Right cardiac atrium (tissue), 5 donors: ENCODE measurements at places on chromosomes 12 and 14. TPM values are rescaled to one million over a fixed set of nuclear protein-coding genes. Genes with fewer than 3 reads are reported as not detected.

PDE6H gene
- not detected for polyA plus RNA-seq

DNA sequence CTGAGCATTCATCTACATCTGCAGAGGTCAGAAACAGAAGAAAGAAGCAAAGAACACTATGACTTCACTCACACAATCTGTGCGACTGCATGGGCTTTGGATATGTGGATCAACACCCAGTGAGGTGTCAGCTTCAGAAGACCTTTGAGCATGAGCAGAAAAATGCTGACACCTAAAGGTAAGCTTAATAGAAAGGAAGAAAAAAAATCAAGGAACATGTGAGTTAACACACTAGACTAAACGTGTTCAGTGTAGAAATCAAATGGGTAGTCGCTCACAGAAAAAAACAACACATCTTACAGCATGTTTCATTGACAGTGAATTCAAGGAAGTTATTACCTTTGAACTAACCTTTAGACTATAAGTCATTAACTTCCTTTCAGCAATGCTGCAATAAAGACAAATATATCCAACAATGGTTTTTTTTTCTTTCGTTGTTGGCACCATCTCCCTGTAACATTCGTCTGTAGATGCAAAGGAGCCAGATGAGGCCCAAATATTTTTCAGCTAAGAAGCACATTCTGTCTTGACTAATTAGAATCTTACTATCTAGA is 30.9 kb downstream of the RTRAF start:
- DNase-seq: no peak

SLC17A8 gene
- polyA plus RNA-seq: 0.02 TPM

DNA sequence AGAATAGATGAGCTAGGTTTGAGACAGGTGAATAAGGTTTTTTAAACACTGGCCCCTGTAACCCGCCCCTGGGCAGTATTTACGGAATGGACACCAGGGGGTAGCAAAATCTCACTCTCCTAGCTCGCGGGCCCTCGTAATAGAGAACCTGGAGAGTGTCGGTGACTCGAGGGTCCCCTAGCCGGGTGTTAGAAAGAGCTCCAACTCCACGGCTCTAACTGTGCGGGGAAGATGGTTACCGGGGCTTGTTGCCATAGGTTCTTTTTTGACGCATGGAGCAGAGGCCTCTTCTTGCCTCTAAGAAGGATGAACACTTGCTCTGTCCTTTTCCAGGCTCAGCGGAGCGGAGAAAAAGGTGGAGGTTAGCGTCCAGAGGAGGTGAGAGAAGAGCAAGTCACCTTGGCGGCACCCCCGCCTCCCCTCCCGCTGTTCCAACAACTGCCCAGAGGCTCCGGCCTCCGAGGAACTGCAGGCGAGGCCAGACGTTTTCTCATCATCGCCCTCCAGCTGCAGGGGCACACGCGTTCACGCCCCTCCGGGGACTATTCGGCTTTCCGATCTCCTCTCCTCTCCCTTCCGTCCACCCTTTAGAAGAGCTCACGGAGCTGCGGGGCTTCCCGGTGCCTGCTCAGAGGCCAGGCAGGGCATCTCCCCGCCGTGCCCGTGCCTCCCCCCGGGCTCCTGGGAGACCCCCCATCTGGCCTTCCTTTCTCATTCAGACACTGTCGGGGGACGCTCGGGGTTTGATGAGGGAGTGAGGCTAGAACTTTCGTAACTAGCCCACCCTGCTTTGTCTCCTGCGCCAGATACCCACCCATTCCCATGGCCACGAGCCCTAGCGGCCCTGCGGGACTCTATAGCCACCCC is 1.4 kb upstream of the ARHGEF40 start:
- peak; percentile 76 for DNase-seq

DNA sequence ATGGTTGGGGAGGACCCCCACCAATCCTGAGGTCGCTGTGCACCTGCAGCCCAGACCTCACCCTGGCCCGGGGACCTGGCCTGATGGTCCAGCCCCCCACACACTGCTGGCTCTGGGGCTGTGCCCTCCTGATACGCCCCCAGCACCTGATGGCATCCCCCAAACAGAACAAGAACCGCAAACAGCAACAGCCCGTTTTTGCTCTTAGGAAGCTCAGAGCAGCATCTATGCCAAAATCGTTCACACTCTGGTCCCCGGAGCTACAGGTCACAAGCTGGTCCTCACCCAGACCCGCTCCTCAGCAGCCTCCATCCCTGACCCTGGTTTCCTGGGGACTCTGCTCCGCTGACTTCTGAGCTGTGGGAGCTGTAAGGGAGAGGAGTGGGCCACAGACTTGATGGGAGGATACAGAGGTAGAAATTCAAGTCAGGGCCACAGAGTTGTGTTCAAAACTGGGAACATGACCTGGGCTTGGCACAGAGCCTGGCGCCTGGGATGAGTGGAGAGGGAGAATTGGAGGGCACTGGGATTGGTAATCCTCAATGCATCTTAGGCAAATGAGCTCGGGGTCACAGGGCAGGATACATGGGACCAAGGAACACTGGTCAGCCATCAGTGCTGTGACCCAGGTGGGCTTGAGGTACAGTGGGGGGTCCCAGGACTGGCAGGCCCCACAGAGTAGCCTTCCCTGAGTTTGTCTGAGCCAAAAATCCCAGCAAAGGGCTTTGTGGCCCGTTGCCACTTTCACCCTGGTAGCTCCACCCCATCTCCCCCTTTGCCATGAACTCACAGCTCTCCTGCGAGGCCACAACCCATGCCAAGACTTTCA is 170.9 kb upstream of the RTL1 start:
- DNase-seq: no peak

DNA sequence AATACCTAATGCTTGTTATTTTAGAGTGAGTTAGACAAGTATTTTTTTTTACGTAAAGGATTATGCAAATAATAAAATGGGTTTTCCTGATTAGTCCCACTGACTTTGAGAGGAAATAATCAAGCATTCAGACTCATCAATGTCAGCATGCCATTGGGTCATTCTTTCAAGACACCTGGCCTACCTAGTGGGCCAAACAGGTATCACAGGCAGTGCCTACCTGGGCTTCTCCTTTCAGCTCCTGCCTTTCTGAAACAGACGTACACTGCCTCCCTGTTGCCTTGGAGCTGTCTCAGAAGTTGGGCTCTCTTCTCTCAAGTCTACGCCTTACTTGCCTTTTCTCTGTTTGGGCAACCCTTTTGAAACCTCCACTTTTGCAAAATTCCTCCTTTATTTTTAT is 545.6 kb downstream of the SNAPC1 start:
- no peak for DNase-seq

- DNase-seq: no peak
These were observed 510.4 kb downstream of the SLC16A7 start for GRCh38 chr12:60106214-60106613.

GRCh38 chr12:16347391-16348298 is at the start of gene MGST1:
Gene MGST1, plus strand, starts transcription at chr12:16347645. Its CDS starts 6,608 bp downstream, at chr12:16354253.
- DNase-seq: peak; percentile 81

DNA sequence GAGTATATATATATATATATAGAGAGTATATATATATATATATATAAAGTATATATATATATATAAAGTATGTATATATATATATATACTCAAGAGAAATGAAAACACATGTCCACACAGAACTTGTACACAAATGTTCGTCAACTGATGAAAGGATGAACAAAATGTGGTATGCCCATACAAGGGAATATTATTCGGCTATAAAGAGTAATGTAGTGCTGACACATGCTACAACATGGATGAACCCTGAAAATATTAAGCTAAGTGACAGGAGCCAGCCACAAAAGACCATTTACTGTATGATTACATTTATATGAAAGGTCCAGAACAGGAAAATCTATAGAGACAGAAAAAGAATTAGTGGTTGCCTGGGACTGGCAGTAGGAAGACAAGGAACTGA is 19.5 kb downstream of the LIMA1 start:
- DNase-seq: no peak

- DNase-seq: no peak
These were observed 16.4 kb upstream of the DLGAP5 start for GRCh38 chr14:55207832-55208231.

FAIM2 gene
- polyA plus RNA-seq: 37.4 TPM

- no peak for DNase-seq
These were observed 2.0 kb downstream of the SCFD1 start for GRCh38 chr14:30624132-30624423.

DNA sequence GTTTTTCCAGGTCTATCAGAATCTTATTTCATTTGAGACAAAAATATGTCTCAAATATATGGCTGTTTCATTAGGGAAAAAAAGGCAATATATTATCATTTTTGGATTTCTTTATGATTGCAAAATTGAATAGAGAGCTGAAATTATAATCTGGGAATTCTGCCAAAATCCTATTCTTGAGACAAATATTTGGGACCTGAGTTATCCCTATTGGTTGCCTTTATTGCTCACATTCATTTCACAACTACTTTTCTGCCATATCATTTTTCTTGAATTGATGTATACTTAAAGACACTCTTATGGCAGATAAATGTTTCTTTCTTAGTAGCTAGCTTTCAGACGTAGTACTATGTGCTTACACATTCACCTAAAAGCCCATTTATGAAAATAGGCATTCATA is 241.6 kb upstream of the NOVA1 start:
- DNase-seq: no peak

IL23A gene
- 0.32 TPM for polyA plus RNA-seq

AMIGO2 gene
- polyA plus RNA-seq: 5.2 TPM

DNA sequence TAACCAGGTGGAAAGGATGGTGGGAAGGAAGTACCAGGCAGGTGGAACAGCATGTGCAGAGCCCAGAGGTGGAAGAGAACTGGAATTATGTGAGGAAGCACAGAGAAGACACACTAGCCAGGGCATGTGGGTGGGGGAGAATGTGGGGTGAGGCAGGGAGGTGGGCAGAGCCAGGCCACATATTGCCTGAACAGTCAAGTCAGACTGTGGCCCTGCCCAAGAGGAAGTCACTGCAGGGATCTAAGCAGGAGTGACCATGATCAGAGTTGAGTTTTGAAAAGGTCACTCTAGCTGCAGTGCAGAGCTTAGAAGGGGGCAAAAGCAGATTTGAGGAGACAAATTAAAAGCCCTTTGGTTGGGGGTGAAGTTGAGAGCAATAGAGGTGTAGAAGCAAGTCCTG is 114.0 kb upstream of the SLC38A2 start:
- no peak for DNase-seq

DNA sequence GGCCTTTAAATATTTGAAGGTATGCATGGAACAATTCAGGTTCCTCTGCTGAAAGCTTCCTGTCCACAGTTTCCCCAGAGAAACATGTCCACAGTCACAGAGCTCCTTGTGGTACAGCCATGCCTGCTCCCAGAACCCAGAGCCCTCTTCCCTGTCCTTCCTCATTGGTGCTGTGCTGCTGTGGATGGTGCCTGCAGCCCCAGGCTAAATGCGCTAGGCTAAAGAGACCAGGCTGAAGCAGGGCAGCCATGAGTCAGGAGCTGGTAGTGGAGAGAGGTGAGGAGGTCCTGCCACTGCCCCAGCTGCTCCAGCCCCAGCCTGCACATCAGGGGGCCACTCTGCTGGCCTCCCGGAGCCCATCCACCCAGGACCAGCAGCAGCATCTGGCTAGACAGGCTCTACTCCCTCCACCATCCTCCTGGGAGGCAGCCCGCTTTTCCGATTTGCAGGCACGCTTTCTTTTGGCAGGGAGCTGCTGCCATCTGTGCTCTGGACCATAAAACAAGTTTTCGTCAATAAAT is 65.4 kb upstream of the DDX11 start:
- DNase-seq: no peak

SLCO1C1 gene
- 0.54 TPM for polyA plus RNA-seq

- no peak for DNase-seq
These were observed 254.7 kb downstream of the EGLN3 start for GRCh38 chr14:33696165-33696564.

NRIP2 gene
- polyA plus RNA-seq: 2.0 TPM

DNA sequence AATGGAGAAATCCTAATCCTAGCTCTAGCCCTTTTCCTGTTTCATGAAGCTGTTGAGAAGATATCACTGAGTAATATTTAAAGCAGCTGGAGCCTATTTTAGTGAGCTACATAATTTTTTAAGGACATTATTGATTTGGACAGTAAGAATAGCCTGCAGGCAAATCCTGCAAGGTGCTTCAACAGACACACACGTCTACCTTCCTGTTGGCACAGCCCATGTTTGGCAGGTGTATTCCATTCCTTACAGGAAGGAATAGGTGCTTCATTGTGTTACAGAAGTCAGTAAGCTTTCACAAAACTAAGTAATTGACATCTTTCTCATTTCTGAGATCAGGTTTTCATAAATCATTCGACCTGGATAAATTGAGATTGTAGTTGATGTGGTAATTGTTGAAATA is 50.6 kb downstream of the FOXA1 start:
- no peak for DNase-seq

AMDHD1 gene
- polyA plus RNA-seq: 0.50 TPM

GRCh38 chr12:80187660-80188090 is 88.3 kb downstream of the OTOGL start:
- peak; percentile 35 for DNase-seq

HOXC10 gene
- not detected for polyA plus RNA-seq

DNA sequence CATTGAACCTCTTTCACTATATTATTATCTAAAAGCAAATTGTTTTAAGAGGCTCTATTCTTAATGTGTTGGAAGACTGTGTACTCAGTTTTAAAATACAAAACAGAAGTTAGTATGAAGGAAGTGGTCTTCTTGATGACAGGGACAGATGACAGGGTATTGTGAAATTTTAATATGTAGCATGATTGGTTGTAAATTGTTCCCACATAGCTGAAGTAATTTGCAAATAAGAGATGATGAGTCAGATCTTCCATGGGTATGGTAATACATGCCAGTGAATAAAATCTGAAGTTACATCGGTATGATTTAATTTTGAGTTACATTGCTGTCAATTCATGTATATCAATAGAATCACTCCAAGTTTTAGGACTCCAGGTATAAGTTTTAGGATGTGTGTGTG is 454.8 kb downstream of the AEBP2 start:
- no peak for DNase-seq

SDR9C7 gene
- polyA plus RNA-seq: 0.05 TPM

DNA sequence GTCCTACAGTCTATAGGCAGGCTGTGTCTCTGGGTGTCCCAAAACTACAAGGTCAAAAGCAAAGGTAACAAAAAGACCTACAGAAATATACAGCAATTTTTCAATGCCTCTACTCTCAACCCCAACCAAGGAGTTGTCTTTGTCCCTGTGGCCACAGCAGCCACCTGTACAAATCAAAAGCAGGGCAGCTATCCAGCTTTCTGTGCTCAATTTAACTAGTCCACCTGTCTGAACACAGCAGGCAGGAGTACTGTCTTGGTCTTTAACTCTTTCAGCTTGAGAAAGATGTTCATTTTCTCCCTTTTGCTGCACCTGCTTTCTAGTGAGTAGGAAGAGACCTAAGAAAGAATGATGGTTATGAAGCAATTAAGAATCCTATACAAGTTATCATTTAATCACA is 19.7 kb downstream of the GDF11 start:
- DNase-seq: no peak

- no peak for DNase-seq
These were observed 6.2 kb downstream of the ANKRD13A start for GRCh38 chr12:110005319-110005973.
